MM.1S (cell line): ENCODE measurements at places on chromosomes 3 and 15.
A peak's percentile ranks its signal among the peaks of the same experiment; 100 is the strongest.

GRCh38 chr3:65174713-65175112, 486.9 kb upstream of the ADAMTS9 start:
- DNase-seq: no peak

- no peak for DNase-seq
Measured at GRCh38 chr3:78741066-78741645, 1026.6 kb downstream of the ROBO1 start.

DNA sequence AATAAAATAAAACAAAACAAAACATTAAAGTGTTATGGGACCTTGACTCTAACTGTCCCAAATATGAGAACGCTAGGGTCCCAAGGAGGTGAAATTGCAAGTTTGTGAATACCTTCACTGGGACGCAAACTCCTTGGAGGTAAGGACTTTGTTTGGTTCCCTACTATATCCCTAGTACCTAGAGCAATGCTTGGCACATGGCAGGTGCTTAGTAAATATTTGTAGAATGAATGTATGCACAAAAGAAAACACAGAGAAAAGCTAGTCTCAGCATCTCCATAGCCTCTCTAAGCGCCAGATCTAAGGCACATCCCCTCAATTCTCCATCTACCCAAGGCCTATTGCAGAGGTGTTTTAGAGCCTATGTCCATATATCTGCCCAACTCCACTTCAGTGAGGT, 30.5 kb downstream of the GPR176 start:
- DNase-seq: no peak

GRCh38 chr15:56261854-56262509, 18.3 kb upstream of the RFX7 start:
- peak; percentile 60 for DNase-seq

- no peak for DNase-seq
Measured at GRCh38 chr3:17115186-17115585, 230.4 kb downstream of the PLCL2 start.

- no peak for DNase-seq
Measured at GRCh38 chr3:194342861-194343560, 8.1 kb downstream of the CPN2 start.

DNA sequence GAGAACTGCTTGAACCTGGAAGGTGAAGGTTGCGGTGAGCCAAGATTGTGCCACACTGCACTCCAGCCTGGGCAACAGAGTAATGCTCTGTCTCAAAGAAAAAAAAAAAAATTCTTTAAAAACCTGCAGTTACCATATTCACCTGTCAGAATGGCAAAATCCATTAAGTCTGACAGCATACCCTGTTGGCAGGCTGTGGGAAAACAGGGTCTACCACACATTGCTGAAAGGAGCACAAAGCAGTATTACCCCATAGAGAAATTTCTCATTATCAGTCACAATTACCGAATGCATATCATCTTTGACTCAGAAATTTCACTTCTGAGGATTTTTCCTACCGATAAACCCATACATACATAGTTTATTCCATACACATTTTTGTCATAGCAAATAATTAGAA, 264.1 kb upstream of the SLCO3A1 start:
- DNase-seq: no peak

- DNase-seq: no peak
Measured at GRCh38 chr3:52121464-52121805, 32.8 kb downstream of the POC1A start.

GRCh38 chr15:89441295-89441812, 55.0 kb downstream of the RHCG start:
- DNase-seq: peak; percentile 47

GRCh38 chr15:64681424-64682024, 93.9 kb downstream of the RBPMS2 start:
- peak; percentile 19 for DNase-seq

- DNase-seq: no peak
Measured at GRCh38 chr3:28867836-28868235, 413.0 kb upstream of the RBMS3 start.

- no peak for DNase-seq
Measured at GRCh38 chr3:31934866-31935265, 46.2 kb downstream of the OSBPL10 start.

- DNase-seq: no peak
Measured at GRCh38 chr15:48313216-48313615, 18.0 kb upstream of the DUT start.

GRCh38 chr15:85374831-85375230, 5.6 kb upstream of the AKAP13 start:
- no peak for DNase-seq
